ENCODE measurements at places on chromosomes 13 and 19.

- no peak for DNase-seq
These were observed 12.6 kb upstream of the TM6SF2 start for GRCh38 chr19:19285686-19286085.

DNA sequence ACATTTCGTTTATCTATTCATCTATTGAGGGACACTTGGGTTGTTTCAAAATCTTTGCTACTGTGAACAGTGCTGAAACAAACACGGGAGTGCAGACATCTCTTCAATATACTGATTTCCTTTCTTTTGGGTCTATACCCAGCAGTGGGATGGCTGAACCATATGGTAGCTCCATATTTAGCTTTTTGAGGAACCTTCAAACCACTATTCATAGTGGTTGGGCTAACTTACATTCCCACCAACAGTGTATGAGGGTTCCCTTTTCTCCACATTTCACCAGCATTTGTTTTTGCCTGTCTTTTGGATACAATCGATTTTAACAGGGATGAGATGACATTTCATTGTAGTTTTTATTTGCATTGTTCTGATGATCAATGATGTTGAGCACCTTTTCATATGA lies 798.2 kb downstream of the UQCRFS1 start:
- DNase-seq: no peak

- peak; percentile 79 for DNase-seq
These were observed 709 bp downstream of the DPP9 start for GRCh38 chr19:4722671-4723594.

- DNase-seq: no peak
These were observed 1487.2 kb upstream of the PRR20A start for GRCh38 chr13:55653497-55653896.

- no peak for DNase-seq
These were observed 9.4 kb upstream of the QTRT1 start for GRCh38 chr19:10691883-10692282.

GRCh38 chr13:112954488-112955270 lies 14.3 kb upstream of the MCF2L start:
- no peak for DNase-seq

- DNase-seq: no peak
These were observed 49.9 kb downstream of the TBC1D4 start for GRCh38 chr13:75432045-75432444.

DNA sequence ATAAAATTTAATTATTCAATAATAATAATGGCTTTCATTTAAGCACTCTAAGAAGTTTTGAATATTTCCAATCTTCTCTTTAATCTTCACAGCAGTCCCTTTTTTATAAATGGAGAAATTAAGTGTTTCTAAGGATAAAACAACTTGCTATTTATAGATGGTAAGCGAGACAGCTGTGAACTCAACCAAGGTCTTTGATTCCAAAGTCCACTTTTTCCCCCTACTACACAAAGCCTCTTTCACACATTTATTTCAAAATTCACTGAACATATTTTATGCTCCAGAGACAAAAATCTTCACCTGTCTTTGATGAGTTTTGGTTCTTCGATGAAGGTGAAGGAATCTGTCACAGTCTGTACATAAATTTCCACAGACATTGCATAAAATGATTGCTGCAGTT lies 34.4 kb upstream of the FBXL3 start:
- no peak for DNase-seq

DNA sequence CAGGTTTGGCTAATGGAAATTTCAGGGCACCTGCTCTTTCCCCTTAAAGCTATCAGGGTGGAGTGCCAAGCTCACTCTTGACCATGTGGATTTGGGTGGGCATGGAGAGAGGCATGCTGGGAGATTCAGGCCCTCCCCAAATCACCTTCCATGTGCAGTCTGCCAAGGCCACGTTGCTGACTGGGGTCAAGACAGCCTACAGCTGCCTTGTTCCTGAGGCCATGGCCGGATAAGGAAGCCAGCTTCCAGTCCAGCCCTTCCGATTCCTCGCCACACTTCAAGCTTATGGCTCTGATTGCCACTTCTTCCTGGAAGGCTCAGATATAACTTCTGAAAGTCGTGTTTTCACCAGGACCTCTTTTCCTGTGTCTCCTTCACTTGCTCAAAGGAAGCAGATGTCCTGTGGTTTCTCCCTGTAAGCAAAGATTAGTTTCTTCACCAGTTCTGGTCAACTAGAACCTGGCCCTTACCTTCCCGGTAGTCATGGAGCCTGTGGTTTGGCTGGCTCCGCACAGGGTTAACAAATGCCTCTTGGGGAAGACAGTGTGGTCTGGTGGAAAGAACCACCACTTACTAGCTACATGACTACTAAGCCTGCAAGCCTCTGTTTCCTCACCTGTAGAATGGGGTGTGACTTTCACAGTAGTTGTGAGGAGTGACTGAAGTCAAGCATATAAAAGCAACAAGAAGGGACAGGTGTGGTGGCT lies 16.1 kb upstream of the TPT1 start:
- no peak for DNase-seq

- no peak for DNase-seq
These were observed 687 bp downstream of the MATK start for GRCh38 chr19:3785451-3785937.

DNA sequence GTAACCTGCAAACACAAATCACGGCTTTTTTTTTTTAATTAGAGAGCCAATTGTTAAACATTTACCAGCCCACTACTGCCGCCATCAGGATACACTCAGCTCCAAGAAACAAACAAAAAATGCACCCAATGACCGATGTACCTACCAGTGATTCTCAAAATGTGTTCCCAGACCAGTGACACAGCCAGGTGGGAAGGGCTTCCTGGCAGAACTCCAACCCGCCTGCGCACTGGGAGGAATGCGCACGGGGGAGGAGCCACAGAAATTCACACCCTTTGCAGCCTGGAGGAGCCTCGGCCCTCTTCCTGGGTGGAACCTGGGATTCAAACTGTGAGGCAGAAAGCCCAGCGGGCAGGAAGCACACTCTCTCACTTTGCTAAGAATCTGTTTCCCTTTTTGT lies 255.9 kb downstream of the TBC1D4 start:
- no peak for DNase-seq

GRCh38 chr19:5996623-5997320 lies 18.8 kb upstream of the RANBP3 start:
- no peak for DNase-seq

DNA sequence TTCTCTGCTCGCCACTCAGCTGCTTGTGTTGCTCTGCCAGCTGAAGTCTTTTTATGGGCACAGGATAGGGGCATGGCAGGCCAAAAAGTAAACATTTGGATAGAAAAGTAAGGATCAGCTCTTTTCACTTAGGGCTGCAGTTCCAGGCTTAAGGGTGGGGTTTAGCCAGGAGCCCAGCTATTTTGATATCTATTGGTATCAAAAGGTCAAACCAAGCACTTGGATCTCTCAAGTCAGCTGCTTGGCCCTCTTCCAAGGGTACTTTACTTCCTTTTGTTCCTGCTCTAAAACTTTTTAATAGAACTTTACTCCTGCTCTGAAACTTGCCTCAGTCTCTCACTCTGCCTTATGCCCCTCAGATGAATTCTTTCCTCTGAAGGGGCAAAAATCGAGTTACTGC lies 55.7 kb upstream of the ABCC4 start:
- DNase-seq: no peak

- no peak for DNase-seq
These were observed 152.9 kb downstream of the EFNB2 start for GRCh38 chr13:106382534-106382933.

DNA sequence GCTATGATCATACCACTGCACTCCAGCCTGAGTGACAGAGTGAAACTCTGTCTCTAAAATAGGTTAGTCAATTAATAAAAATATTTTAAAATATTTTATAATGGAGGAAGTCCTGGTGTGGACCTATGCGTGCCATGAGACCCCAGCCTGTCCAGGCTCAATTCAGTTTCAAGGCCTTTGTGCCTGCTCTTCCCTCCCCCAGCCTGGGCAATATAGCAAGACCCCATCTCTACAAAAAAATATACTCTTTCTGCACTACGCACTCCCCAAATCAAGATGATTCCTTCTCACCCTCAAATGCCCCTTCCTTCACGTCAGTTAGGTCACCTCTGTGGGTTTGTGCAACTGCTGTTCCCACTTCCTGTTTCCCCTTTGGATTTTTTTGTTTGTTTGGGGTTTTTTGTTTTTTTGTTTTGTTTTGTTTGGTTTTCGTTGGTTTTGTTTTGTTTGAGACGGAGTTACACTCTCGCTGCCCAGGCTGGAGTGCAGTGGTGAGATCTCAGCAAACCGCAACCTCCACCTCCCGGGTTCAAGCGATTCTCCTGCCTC lies 1.4 kb upstream of the HSH2D start:
- peak; percentile 75 for DNase-seq

DNA sequence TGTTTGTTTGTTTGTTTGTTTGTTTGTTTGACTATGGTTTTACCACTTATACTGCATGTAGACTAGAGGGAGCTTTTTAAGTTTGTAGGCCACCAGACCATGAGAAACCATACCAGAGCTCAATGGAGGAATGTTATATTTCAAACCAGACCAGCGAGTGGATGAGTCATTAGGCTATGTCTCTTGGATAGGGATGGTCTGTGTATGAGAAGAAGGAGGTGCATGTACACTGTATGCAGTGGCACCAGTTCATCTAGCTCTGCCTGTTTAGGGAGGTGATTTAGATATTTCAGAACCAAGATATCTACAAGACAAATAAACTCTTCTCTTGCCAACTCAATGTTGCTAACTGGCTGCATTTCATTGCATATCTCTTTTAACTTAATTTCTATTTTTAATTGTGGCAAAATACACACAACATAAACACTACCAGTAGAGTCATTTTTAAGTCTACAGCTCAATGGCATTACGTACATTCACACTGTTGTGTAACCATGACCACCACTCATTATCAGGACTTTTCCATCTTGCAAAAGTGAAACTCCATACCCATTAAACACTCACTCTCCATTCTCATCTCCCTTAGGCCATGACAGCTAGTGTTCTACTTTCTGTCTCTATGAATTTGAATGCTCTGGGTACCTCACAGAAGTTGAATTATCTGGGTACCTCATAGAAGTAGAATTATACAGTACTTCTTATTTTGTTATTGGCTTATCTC lies 29.2 kb downstream of the SYDE1 start:
- DNase-seq: peak; percentile 7

- DNase-seq: peak; percentile 66
These were observed 24.0 kb downstream of the USP12 start for GRCh38 chr13:27147530-27148170.

DNA sequence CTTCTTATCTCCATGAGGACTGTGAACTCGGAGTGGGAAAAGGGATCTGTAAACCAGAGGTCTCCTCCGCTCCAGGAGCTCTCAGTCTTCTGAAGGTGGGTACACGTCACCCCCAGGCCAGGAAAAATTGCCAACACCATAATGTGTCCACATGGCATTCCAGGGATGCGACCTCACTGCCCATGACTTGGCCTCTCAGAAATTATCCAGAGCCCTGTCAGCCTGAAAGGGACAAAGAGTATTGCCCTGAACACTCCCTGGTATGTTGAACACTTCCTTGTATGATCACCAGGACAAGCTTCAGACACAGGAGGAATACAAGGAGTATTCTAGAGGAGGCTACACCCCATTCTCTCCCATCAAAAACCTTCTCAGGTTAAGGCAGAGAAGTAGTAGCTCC lies 81.0 kb upstream of the SLC7A1 start:
- DNase-seq: no peak

DNA sequence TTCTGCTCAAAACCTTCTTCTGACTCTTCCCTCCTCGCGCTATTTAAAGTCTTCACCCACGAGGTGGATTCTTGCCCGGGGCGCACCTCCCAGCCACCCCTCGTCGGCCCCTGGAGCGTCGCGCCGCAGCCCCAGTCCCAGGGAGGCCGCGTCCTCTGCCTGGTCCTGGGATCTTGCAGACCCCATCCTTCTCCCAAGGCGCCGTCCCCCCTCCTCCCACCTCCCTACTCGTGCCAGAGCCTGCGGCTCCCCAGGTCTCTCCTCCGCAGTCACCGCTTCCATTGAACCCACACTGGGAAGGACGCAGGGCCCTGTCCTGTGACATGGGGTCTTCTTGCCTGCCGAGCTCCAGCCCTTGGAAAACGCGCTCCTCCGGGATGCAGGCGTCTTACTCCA lies 486 bp downstream of the ZNF808 start:
- DNase-seq: no peak

DNA sequence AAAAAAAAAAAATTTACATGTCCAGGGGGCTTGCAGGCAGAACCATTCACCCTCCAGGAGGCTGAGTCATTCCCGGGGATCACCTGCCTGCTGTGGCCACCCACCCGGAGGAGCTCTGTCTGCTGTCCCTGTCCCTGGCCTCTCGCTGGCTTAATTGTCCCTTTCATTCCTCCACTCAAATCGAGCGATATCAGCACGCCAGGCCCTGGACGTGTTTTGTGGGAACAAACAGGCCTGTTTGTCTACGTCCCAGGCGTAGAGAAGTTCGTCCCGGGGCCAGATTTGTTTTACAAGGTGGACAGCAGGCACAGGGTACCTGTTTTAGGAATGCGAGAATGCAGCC lies 21.2 kb downstream of the SULT2B1 start:
- no peak for DNase-seq

DNA sequence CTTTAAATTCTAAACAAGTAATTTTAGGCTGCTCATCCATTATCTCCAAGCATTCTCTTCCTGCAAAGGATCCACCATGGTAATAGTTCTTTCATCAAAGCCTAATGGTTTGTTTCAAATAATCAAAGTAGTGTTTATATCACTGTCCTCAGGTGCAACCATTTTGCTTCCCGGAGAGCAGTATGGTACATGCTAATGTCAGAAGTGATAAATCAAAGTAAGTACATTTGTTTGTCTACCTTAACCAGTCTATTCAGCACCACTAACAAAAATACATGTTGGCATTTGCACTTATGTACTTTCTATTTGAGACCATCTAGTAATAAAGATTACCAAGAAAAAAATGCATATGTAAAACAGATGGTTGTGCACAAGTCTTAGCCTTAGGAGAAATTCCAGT lies 37.5 kb downstream of the DACH1 start:
- no peak for DNase-seq

DNA sequence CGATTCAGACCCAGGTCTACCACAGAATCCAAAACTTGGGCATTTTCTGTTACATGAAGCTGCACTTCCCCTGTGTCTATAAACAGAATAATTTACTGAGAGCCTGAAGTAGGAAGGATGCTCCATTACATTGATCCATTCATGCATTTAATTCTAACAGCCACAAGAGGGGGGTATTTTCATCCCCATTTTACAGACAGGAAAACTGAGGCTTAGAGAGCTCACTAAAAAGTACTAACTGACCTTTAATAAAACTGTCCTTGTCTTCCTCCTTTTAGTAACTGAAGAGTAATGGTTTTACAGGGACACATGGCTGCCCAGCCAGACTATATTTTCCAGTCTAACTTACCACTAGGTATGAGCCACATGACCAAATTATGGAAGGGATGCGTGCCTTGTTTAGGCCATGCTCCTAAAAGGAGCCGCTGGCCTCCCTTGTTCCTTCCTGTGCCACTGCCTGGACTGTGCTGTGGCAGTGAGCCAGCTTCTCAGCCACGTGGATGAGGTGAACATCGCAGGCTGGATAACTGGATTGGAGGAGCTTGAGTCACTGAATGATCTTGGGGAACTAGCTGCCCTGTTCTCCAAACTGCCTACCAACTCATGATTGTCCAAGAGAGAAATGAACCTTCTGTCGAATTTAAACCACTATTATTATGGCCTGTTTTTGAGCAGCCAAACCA lies 108.3 kb downstream of the DOCK9 start:
- no peak for DNase-seq

- no peak for DNase-seq
These were observed 15.7 kb downstream of the ZNF66 start for GRCh38 chr19:20791806-20792205.
